ENCODE measurements at places on chromosomes 16 and 17.

GRCh38 chr17:64130559-64131001, 636 bp upstream of the ERN1 start:
- DNase-seq, result peak; percentile 79

DNA sequence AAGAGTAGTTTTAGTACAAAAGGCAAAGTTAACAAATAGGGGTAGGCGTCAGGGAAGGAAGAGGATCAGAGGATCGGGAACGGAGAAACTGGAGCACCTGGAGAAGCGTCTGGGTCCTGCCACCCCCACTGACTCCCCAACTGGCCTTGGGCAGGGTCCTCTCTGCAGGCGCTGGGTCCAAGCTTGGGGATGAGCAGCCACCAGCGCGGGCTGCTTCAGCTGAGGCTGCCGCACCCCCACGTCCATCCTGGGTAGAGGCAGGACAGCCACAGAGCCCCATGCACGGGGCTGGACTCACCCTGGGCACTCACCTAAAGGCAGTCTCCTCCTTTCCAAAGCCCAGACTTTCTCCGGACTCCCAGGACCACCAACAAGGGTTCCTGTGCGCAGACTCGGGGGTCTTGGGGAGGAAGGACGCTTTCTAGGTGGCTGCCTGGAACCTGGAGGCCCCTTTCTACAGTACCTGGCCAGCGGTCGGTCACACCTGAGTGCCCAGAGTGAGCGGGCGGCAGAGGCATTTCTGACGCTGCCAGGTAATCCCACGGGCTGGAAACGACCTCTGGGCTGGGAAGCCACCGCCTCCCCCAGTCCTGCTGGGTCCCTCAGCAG, 1.1 kb downstream of the HS3ST6 start:
- no peak for DNase-seq

DNA sequence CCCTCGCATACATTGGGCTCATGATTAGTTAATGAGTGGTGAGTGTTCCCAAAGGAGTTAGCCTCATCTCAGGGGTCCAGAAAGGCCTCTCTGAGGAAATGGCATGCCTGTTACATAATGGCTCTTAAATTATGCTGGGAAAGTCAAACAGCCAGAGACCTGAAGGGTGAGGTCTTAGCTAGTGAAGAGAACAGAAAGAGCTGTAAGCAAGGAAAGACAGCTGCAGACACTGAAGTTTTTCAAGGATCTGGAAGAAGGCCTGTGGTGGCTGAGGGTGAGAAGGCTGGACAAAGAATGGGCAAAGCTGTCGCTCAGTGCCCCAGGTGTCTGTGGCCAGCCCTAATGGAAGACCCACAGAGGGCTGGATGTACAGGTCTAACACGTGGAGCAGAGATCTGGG, 10.4 kb downstream of the SP2 start:
- DNase-seq, result no peak

- DNase-seq, result no peak
Observed at GRCh38 chr17:58679263-58680037, 12.4 kb downstream of the TEX14 start.
